NCI-H345 (cell line): ENCODE measurements at places on chromosomes 4 and X.
A peak's percentile ranks its signal among the peaks of the same experiment; 100 is the strongest.

DNA sequence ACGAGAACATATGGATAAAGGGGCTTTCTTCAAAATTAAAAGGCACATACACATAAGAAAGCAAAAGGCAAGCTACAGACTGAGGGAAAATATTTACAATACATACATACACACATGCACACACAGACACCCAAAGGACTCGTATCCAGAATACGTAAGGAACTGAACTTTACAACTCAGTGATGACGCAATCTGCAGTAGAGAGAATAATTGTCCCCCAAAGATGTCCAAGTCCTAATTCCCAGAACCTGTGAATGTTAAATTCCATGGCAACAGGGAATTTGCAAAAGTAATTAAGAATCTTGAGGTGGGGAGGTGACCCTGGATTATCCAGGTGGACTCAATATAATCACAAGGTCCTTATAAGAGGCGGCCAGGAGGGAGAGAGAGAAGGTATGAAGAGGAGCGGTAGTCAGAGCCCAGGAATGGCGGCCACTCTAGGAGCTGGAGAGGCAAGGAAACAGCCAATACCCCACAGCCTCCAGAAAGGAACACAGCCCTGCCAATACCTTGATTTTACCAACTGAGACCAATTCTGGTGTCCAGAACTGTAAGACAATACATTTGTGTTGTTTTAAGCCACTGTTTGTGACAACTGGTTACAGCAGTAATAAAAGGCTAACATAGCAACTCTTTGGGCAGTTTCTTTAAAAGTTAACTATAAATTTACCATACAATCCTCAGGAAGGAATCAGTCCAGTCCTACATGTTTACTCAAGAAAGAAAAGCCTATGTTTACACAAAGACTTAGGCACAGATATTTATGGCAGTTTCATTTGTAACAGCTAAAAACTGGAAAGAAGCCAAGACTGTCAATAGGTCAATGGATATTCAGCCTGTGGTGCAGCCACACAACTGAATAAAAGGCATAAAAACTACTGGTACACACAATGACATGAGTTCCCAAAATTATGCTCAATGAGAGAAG lies 27.3 kb upstream of the STS start:
- DNase-seq = peak; percentile 60

- DNase-seq = no peak
Measured at GRCh38 chrX:10397349-10397748, 223.0 kb downstream of the MID1 start.

DNA sequence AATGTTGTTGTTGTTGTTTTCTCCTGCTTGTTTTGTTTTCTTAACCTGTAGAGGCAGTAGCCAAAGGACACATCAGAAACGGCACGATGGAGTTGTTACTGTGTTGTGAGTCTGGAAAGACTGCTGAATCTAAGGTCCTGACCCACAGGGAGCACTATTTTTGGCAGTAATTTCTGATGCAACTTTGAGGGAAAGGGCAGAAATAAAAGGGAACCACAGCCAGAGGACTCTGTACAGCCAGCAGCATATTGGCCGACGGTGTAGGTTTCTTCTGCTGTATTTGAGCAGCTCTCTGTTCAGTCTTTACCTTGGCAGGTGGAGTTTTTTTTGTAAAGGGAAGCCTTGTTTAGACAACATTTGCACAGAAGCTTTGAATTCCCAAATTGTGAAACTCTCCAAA lies 203.0 kb upstream of the GPR101 start:
- no peak for DNase-seq

- no peak for DNase-seq
Measured at GRCh38 chr4:135718019-135718418, 1516.4 kb upstream of the PABPC4L start.

GRCh38 chr4:185573651-185574199 lies 38.4 kb upstream of the PDLIM3 start:
- DNase-seq = no peak

GRCh38 chr4:120132935-120133334 lies 66.3 kb upstream of the MAD2L1 start:
- DNase-seq = no peak
